ENCODE measurements at places on chromosomes 11 and 22. TPM values are rescaled to one million over a fixed set of nuclear protein-coding genes. Genes with fewer than 3 reads are reported as not detected.

DNA sequence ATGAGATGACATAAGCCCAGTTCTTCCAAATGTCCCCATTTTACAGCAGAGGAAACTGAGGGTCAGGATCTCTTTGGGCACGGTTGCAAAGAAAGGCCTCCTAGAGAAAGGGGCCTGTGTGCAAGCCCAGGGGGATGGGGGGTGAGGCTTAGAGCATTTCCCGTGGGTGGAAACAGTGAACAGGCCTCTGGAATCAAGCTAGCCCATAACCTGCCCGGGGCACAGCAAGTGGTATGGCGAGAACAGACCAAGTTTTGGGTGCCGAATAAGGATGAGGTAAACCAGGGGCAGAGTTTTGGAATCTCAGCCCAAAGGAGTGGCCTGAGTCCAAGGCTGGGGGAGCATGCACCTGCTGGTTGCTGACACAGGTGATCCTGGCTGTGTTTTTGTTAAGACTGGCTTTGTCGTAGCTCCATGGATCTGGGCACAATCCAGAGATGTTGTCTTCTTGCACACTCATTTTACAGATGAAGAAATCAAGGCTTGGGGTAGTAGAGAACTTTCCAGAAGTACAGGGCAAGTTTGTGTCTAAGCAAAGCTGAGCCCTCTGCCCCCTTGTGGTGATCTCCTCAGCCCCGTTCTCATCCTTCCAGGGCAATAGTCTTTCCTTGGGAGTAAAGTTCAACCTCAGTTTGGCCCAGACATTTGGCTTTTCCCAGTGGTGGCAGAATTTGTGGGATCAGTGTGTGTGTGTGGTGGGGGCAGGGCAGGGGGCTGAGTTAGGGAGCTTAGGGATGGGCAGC, 53.5 kb upstream of the MYEOV start:
- no peak for DNase-seq

DNA sequence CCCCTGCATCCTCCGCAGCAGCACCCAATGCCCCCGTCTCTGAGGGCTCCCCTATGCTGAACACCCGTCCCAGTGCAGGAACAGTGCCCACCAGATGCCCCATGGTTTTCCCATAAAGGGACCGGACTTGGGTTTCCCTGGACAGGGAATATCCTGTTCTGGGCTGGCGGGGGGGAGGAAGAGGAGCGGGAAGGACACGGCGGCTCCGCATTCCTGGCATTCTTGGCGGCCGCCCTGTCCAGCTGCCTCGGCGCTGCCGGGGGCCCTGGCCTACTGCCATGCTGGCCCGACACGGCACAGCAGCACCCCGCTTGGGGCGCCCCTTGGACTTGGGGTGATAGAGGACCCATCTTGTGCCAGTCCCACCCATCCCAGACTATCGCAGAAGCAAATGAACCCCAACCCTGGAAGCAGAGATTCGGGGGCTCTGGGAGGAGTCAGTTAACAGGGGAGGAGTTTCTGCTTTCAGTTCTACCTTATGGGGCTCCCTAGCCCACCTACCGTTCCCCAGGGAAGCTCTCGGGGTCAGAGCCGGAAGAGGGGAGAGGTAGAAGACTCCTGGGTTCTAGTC, 23.7 kb upstream of the CBX7 start:
- no peak for DNase-seq

- no peak for DNase-seq
Observed at GRCh38 chr11:86369668-86370067, 5.0 kb upstream of the CCDC81 start.

The C11orf87 gene
- not detected for total RNA-seq

Measured in T-helper 17 cell (primary cell).